ENCODE measurements at places on chromosomes 1 and 21.

GRCh38 chr1:204151552-204152309 is at the start of gene ETNK2:
Gene ETNK2 (minus strand): TSS chr1:204152044. CDS start chr1:204151852, 192 bp downstream.
- DNase-seq = peak; percentile 24

DNA sequence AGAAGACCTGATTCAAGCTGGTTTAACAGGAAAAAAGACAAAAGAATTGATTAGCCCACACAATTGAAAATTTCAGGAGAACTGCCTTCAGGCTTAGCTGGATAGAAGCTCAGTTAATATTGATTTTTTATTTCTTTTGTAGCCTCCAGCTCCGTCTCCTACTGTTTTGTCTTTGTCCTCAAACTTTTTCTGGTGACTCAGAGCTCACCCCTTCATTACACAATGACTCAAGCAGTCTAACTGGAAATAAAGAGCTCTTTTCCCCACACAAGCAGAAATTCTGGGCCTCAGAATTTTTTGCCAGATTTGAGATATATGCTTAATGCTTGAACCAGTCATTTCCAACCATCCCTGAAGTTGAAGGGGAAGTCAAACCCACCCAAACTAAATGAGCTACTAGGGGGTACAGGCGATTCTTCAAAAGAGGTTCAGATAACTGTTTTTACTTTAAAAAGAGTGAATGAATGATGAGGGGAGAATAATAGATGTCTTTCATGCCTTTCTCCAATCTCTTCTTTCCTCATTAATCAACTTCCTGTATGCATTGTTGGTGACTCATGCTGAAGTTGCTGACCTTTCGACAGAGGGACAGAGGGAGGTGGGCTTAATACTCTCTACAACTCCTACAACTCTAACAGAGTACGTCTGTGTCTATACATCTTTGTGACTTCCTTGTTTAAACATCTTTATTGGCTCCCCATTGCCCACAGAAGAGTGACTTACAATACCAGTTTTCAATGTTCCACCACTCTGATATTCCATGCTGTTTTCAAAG is 6.2 kb upstream of the ACP6 start:
- no peak for DNase-seq

GRCh38 chr1:3261007-3261968 is 192.3 kb downstream of the PRDM16 start:
- DNase-seq = no peak

- DNase-seq = no peak
These were observed 541.2 kb downstream of the PTPRU start for GRCh38 chr1:29777522-29777921.

DNA sequence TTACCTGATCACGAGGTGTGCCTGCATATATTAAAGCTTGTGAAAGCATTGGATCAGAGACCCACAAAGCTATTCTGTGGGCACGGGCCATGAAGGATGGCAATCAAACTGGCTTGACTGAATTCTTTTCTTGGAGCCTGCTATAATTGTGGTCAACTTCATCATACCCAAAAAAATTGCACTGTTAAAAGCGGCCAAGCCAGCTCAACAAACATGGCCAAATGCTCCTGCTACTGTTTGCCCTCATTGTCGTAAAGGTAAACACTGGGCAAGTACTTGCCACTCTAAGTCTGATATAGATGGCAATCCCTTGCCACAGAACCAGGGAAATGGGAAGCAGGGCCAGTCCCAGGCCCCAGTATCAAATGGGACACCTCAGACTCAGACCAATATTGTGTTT is 6.6 kb upstream of the GSTM5 start:
- DNase-seq = no peak

- DNase-seq = no peak
These were observed 159.0 kb downstream of the PTBP2 start for GRCh38 chr1:96880626-96881025.

GRCh38 chr1:168913711-168914463 is 184.9 kb upstream of the DPT start:
- DNase-seq = no peak

DNA sequence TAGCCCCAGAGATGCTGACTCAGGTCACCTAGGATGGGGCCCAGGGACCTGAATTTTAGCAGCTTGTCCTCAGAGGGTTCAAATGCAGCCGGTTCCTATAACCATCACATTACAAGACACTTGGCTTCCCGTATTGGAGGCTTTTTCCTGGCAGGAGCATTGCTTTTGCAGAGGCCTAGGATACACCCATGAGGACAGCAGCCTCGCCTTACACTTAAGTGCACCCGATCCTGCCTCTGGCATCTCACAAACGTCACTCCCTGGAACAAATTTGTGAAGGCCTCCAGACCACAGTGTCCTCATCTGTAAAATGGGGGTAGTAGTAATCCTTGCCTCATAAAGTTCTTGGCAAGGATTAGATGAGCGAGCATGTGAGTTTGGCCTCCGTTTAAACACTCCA is 130.0 kb downstream of the KAZN start:
- DNase-seq = no peak

GRCh38 chr1:85379203-85380136 is 85.5 kb downstream of the DDAH1 start:
- DNase-seq = no peak

GRCh38 chr1:204186597-204186996 is 9.7 kb downstream of the KISS1 start:
- no peak for DNase-seq

GRCh38 chr21:34613679-34614627 is 960 bp downstream of the RCAN1 start:
- DNase-seq = no peak

DNA sequence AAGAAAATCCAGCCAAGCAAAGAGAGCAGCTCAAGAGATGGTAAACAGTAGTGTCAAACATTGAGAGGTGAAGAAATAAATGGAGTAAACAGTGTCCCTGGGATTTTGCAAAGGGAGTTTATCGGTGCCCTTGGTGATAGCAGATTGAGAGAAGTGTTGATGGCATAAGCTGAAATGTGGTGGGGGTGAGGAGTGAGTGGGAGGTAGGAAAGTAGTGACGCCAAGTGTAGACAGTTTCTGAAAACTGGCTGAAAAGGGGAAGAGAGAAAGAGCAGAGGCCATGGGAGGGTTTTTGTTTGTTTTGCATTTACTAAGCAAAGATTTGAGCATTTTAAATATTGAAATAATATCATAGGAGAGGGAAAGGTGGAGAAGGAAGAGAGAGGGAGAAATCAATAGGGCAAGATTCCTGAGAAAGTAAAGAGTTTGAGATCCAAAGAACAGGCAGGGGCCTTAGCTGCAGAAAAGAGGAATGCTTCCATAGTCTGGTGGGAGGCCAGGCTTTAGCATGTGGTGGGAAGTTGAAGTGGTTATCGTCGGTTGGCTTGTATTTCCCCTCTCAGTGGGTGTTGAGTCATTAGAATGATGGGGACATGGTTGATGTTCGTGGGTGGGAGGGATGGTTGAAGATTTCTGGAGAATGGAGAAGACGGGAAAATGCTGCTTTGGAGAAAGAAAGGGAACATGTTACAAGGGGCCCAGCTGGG is 26.8 kb upstream of the RASAL2 start:
- no peak for DNase-seq

DNA sequence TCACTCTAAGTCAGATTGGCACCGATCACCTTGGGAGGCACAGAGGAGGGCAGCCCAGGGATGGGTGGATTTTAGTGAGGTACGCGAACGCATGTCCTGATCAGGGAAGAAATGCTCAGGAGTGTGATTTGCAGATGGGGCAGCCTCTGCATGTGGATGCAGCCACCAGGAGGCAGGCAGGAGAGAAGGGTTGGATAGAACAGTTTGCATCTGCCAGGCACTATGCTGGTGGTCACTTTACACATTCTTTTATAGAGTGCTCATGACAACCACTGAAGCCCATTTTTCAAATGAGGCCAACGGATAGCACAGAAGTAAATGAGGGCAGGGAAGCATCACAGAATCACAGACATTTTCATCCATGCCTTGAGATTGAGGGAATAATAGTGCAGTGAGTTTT is 5.7 kb downstream of the LAMB3 start:
- DNase-seq = no peak

GRCh38 chr1:39795651-39796050 is 7.0 kb upstream of the BMP8B start:
- DNase-seq = no peak

Data from stimulated activated CD4-positive, alpha-beta T cell treated with anti-CD3 and anti-CD28 coated beads, Interleukin-15, amount 100 ng/mL, for 1 hour (primary cell).